Activated T-helper 1 cell treated with anti-CD3 and anti-CD28 coated beads, Interleukin-2, amount 50 U/mL, for 16 hours (primary cell): ENCODE measurements at places on chromosomes 1 and 21.

DNA sequence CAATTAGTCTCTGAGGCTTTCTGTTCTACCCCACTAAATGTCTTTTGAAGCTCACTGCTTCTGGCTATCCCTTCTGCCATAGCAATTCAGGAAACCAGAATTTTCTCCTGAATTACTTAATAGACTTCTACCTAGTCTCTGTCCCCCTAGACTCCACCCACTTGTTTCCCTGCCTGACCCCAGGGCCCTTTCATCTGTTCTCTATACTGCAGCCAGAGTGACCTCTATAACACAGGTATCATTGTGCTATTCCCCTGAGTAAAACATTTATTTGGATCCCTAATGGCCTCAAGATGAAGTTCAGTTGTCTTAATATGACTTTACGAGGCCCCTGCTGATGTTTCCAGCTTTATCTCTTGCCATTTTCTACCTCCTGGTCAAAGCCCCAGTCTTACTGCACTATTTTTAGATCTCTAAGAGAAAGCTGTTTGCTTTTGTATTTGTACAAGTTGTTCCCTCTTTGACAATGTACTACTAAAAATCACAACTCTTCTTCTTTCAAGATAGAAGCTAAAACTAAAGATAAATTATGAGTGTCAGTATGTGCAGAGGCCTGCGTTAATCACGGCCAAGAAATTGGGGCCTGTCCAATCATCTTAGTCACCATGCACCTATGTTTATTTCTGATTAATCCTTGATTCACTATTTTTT is 54.5 kb downstream of the ATP1B1 start:
- DNase-seq: no peak

DNA sequence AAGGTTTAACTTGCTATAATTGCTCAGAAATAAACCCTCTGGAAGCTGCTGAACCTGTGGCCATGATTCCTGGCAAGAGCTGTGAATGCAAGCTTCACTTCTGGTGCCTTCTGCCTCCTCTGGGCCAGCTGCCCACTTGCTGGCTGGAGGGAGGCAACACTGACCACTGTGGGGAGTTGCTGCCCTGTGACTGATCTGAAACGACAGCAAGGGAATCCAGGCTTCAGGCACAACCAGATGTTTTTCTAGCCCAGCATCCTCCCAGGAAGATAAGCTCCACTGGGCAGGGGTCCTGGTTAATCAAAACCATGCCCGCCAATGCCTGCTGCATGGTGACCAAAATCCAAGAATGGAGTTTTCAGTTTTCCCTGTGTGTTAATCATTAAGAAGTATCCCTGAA is 180.0 kb upstream of the HMGB4 start:
- no peak for DNase-seq

DNA sequence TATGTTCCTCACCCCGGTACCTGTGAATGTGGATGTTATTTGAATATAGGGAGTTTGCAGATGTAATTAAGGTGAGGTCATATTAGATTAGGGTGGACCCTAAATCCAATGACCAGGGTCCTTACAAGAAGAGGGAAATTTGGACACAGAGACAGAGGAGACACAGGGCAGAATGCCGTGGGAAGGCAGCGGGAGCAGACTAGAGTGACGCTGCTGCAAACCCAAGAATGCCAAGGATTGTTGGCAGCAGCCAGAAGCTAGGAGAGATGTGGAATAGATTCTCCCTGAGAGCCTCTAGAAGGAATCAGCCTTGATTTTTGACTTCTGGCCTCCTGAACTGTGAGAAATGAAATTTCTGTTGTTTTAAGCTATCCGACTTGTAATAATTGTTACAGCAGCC is 53.6 kb downstream of the SPATA46 start:
- DNase-seq: no peak

DNA sequence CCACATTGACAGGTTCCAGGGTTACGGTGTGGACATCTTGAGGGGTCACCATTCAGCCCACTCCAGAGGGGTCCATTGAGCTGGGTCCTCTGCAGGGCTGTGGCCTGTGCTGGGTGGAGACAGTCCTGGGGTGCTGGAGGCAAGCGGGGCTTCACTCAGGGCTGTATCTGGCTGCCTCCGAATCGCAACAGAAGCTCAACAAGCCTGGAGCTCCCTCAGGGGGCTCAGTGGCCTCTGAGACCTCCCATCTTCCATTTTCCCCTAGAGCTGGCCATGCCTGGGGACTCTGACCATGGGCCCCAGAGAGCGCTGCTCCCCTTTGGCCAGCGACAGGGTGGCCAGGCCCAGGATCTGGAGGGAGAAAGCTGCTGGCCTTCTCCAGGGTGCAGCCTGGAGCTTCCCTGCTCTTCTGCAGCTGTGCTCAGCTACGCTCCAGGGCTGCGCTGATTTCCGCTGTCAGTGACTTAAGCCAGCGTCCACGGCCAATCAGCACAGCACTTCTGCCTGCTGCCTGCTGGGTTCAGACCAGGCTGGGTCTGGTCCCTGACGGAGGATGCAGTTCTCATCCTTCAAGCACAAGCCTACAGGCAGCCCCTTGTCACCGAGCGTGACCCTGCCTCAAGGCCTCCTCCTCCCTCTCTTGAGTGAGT is 45.0 kb upstream of the ADARB1 start:
- no peak for DNase-seq

- DNase-seq: no peak
These were observed 623.9 kb upstream of the PKN2 start for GRCh38 chr1:88060112-88060673.

GRCh38 chr1:66386712-66387111 is 147.2 kb upstream of the SGIP1 start:
- DNase-seq: no peak

GRCh38 chr1:151047591-151047924 is at the start of gene C1orf56:
Gene C1orf56, plus strand, starts transcription at chr1:151047751. Its CDS starts 97 bp downstream, at chr1:151047848.
- DNase-seq: no peak

DNA sequence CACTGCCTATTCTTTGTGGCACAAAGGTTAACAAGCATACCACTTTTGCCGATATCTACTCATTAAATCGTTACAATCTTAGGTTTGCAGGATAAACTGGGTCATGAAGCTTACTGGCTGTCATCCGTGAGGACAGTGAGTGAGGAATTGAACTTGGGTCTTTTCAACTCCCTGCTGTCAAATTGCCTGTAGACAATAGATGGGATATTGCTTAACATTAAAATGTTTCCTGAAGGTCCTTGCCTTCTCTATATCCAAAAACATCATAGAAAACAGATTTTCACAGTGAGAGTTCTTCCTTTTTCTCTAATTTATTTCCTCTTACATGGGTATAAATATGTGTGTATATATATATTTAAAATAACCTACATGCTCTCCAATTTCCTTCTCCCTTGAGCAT is 257.8 kb downstream of the LMO4 start:
- DNase-seq: no peak

- DNase-seq: no peak
These were observed 25.6 kb upstream of the RGS13 start for GRCh38 chr1:192610112-192610889.

GRCh38 chr1:22263359-22263758 is 120.5 kb upstream of the WNT4 start:
- DNase-seq: no peak

GRCh38 chr1:1169429-1170214 is 4.1 kb upstream of the TTLL10 start:
- no peak for DNase-seq

DNA sequence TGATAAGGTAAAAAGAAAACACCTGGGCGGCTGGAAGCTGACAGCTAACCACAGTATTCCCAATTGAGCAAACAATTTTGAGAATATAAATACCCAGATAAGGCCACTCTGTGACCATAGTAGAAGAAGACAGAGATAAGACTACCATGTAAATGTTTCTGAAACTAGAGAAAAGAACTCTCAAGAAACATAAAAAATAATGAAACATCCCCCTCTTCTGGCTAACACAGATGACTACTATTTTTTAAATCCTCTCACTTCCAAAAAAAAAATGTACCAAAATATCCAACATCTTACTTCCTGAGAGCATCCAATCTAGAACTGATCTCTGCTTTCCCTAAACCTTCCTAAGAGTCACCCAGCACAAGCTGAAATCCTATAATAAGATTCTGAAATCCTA is 125.9 kb downstream of the HFM1 start:
- no peak for DNase-seq

- DNase-seq: no peak
These were observed 685.1 kb upstream of the BRINP3 start for GRCh38 chr1:191162762-191163161.

GRCh38 chr1:9165396-9165795 is 36.5 kb upstream of the GPR157 start:
- no peak for DNase-seq

- no peak for DNase-seq
These were observed at the start of gene TRIM17 for GRCh38 chr1:228416217-228416933. Gene TRIM17, minus strand, starts transcription at chr1:228416861. Its CDS starts 1,789 bp downstream, at chr1:228415072.

GRCh38 chr1:205791568-205792180 is 16.4 kb upstream of the RAB29 start:
- DNase-seq: no peak

DNA sequence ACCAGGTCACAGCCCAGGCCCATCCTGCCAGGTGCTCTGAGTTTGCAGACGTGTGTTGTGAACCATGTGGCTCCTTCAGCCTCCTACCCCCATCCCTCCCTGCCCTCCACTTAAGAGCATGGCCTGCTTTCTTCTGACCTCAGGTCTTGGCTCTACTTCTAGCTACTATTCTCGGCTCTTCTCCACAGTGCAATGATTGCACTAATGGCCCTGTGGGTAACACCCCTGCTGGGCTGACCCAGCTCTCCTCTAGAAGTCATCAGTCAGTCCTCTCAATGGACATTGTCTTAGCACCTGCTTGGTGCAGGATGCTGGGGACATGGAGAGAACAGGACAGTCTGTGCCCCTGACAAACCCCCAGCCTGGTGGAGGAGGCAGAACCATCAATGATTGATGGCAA is 22.2 kb upstream of the IFFO2 start:
- DNase-seq: no peak

GRCh38 chr1:235199441-235199840 is 38.4 kb upstream of the RBM34 start:
- DNase-seq: no peak
